Calu3 (cell line): ENCODE measurements at places on chromosomes 3 and 15. TPM values are rescaled to one million over a fixed set of nuclear protein-coding genes. Genes with fewer than 3 reads are reported as not detected.

GRCh38 chr15:89070197-89071124 lies 17.8 kb upstream of the ABHD2 start:
- DNase-seq, result no peak

DNA sequence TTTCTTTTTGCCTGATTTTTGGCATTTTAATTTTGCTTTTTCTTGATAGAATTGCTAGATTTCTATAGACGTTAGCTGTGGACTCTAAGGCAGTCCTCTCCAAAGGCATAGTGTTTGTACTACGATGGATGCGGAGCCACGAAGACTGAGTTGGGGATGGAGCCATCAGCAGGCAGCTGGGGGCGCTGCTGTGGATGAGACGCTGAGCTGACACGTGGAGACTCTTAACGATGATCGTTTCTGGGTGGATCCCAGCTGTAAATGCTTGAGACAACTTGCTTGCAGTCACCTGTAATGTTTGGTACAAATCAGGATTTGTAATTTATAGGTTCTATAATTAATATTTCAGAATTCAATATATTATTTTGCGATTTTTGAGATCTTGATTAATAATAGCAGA lies 13.3 kb upstream of the PPP1R2 start:
- no peak for DNase-seq

GRCh38 chr3:69524816-69525215 lies 138.9 kb upstream of the FRMD4B start:
- no peak for DNase-seq

DNA sequence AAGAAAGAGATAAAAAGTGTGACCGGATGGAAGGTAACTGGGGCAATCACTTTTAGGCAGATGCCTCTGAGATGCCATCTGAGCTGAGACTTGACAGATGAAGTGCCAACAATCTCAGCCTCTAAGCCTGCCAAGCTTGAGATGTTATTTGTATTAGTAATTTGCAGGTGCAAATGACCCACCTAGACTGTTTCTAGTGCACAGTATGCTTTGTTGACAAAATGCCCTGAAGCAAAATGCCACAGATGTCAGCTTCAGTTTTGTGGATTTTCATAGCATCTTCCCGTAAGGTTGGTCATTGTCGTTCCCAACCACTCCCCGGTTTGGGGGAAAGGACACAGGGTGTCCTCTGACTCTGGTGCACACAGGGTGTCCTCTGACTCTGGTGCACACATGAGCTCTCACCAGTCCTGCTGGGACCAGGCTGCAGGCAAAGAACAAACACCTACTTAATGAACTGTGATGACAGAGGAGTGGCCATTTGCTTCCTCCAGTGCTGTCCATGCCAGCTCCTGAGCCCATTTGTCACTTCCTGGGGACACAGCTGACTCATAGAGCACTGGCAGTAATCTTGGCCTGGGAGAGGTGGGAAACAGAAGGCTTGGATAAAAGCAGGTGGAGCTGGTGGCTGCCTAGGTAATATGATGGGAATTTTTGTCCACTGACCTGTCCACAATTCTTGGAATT lies 16.7 kb upstream of the PPP1R2 start:
- DNase-seq, result peak; percentile 55

DNA sequence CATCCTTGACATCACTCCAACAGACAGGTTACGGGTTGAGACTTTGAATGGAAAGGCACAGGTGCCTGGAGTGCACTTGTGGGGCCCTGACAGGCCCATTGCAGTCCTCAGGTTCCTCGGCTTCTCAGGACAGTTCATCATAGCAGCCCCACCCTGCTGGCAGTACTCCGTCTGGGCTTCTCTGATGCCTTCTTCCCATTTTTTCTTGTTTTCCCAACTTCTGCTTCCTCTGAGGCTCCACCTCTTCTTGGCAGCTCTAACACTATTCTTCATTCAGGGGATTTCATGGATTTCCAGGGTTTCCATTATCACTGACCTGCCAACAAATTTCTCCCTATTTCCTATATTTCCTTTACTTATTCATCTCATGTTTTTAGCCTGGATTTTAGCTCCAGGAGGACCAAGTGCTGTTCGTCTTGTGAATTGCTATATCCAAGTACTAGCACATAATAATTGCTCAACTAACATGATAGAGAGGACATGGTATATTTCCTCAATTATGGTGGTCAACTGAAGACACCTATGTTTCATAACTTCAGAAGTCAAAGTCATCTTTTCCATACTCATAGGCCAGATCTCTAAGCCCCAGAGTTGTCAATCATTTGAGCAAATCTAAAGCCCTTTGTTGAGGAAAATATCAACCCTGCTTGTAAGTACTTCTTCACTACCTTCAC lies 16.2 kb downstream of the NCEH1 start:
- DNase-seq, result no peak

DNA sequence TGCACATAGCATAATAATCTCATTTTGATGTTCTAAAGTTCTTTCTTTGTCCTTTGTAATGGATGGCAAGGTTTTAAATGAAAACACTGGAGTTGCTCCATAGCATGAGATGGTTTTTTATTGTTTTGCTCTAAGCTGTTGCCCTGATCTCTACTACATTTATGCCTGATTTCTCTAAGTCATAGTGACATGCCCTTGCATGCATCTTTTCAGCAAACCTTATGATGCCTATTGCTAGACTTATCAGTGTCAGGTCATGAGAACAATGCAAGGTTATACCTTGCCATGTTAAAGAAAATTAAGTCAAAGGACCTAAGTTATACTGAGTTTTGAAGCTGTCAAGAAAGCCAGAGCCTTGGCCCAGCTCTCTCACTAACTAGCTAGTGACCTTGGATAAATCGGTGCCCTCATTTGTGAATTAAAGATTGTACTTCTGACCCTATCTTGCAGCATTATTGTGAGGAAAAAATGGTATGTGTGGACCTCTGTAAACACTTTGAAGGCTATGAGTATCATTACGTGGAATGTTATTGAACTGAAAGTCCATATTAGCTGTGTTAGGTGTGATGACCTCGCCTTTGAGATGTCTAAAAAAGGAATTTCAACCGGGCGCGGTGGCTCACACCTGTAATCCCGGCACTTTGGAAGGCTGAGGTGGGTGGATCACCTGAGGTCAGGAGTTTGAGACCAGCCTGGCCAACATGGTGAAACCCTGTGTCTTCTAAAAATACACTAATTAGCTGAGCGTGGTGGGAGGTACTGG lies 256.4 kb upstream of the UBE2E1 start:
- DNase-seq, result no peak

DNA sequence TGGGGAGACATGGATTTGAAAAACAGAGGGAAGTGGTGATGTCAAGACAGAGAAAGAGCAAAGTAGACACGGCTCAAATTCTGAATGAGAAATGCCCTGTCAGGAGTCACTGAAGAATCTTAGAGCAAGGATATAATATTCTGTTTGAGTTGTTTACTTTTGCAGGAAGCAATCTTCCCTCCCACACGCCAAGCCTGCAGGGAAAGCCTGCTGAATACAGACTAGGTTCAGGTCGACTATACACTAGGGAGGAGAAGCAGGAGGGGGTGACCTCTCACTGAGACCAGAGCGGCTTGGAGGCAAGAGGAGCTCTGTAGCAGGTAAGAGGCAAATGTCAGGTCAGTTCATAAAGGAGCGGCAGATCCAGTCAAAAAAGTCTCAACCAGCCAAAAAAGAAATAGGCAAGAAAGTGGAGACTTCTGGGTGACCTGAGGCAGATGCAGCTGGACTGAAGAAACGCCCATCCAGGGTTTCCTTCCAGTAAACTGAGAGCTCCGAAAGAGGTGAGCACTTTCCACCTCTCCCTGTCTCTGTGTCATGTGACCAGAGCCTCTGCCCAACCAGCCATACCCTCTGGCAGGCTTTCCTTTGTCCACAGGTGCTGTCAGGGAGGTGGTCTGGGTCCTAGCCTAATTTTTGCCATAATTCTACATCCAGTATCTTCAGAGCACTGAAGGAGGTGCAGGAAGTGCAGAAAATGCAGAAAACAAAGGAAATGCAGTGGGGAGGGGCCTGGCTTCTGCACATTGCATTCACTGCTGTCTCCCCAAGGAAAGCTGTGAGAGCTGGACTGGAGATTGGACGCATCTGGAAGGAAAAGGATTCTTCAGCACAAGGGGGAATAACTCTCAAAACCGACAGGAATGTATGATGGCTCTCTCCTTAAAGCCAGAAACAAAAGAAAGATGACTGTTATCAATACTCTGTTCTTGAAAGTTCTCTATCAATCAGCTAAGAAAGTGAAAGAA lies 37.8 kb upstream of the CTXND1 start:
- DNase-seq, result no peak

- no peak for DNase-seq
Measured at GRCh38 chr3:15217841-15218267, 11.8 kb downstream of the CAPN7 start.

GRCh38 chr3:42012383-42012934 lies 50.6 kb upstream of the ULK4 start:
- DNase-seq, result no peak

GRCh38 chr3:42214565-42215283 lies 51.3 kb downstream of the CCK start:
- DNase-seq, result no peak

- DNase-seq, result no peak
Measured at GRCh38 chr3:123816673-123817207, 67.4 kb downstream of the MYLK start.

- DNase-seq, result no peak
Measured at GRCh38 chr3:59563072-59563605, 513.3 kb upstream of the CFAP20DC start.

- no peak for DNase-seq
Measured at GRCh38 chr3:97952872-97953271, 19.4 kb downstream of the RIOX2 start.

DNA sequence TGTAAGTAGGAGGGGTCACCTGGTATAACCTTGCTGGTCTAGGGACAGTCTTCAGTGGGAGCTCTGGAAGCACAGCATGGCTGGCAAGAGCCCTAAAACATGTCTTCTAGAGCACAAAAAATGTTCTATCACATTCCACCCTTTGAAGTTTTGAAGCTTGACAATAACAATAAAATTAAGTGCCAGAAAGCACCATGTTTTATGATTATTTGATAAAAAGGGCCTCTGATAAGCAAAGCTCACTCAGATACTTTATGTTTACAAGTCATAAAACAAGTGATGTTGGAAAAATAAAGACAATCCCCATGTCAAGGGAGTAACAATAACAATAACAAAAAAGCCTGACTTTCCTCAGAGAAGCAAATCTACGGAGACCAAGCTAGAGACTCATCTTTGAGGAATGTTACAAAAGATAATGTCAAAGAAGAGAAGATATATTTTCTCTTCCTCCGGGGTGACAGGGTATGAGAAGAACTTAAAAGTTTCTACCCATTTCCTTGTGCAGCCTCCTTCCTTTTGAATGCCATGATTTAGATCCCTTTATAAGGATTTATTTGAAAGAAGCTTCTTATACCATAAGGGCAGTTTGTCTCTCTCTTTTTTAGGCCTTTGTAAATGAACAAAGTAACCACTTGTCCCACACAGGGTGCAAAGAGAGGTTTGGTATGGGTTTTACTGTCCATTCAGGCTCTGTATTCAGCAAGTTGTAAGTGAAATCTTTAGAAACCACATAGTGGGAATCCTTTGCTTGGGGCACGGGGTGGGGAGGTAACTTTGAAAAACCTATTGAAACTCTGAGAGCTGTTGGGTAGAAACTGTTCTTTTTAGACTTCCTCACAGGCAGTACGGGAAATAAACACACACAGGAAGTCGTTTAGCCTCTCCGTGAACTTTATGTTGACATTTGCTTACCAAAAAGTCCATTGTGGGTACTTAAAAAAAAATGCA lies 109.6 kb upstream of the RBMS3 start:
- no peak for DNase-seq

DNA sequence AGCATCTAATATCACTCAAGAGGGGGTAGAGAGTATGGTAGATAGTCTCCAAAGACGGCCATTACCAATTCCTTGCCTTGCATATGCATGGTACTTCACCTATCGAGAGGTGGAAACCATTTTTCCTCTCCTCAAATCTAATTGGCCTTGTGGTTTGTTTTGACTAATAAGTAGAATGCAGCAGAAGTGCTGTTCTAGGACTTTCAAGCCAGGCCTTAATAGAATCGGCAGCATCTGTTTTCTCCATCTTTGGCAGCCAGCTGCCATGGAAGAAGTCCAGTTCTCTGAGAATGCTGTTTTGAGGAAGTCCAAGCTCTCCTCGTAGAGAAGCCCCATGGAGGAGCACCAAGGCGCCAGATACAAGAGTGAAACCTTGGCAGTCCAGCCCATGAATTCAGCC lies 59.1 kb upstream of the RASGRP1 start:
- DNase-seq, result no peak

DNA sequence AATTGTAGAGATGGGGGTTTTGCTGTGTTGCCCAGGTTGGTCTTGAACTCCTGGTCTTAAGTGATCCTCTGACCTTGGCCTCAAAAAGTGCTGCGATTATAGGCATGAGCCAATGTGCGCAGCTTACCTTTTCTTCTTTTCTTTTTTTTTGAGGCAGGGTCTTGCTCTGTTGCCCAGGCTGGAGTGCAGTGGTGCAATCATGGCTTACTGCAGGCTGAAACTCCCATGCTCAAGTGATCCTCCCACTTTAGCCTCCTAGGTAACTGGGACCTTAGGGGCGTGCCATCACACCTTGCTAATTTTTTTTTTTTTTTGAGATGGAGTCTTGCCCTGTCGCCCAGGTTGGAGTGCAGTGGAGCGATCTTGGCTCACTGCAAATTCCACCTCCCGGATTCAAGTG lies 13.0 kb downstream of the RBM6 start:
- DNase-seq, result no peak

DNA sequence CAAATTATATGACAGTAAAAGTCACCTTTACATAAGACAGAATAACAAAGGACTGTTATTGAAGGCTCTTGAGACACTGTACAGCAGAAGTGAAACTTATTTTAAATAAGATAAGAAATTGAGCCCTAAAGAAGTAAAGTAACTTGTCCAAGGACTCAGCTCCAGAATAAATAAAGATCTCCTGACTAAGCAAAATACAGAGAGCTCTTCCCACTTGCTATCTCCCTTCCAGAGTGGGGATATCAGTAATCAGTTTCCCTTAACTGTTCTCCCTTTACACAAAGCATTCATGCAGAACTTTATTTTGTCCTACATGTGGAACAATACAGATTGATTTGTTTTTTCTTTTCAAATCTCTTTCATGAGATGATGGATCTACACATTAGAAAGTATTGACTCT lies 129.5 kb upstream of the BHLHE40 start:
- DNase-seq, result no peak

BCL2A1 gene
- not detected in 2 replicates for total RNA-seq

NRG4 gene
- total RNA-seq, result 0.09 and 0.71 TPM in 2 replicates

ENTPD3 gene
- 3.0 and 4.0 TPM in 2 replicates for total RNA-seq

TLR9 gene
- 0.14 and 0.27 TPM in 2 replicates for total RNA-seq

ELL3 gene
- total RNA-seq, result 1.3 and 2.0 TPM in 2 replicates

OR5K2 gene
- not detected in 2 replicates for total RNA-seq

NUP210 gene
- total RNA-seq, result 59.8 and 76.9 TPM in 2 replicates

IL20RB gene
- 8.5 and 12.0 TPM in 2 replicates for total RNA-seq
